Bronchial epithelial cell (primary cell): ENCODE measurements at places on chromosomes 5 and 9. TPM values are rescaled to one million over a fixed set of nuclear protein-coding genes. Genes with fewer than 3 reads are reported as not detected.

GRCh38 chr5:126471875-126472537 is 48.8 kb downstream of the GRAMD2B start:
- peak; percentile 81 for DNase-seq

DNA sequence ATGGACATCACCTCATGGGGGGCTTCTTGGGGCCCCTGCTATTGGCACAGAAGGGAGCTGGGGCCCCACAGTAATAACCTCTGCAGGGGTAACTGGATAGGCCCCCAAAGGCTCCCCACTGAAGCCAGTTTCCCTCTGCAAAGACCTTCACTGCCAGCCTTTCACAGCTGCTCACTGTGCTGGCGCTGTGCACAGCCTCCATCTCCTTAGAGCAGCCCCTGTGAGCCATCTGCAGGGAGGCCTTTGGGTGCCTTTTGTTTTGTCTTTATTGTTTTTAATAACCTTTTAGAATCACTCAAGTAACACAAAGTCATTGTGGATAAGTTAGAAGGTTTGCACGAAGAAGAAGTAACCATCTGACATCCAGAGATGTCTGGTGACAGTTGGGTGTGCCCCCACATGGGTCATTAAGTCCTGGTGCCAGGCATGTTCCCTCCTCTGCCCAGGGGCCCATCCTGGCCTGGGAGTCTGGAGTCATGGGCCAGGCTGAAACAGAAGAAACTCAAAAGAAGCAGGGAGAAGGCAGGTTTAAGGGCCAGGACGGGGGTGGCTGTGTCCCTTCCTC is 42.7 kb downstream of the NCS1 start:
- DNase-seq = no peak

- DNase-seq = peak; percentile 79
These were observed 88.7 kb upstream of the FAM169A start for GRCh38 chr5:74954919-74955318.

DNA sequence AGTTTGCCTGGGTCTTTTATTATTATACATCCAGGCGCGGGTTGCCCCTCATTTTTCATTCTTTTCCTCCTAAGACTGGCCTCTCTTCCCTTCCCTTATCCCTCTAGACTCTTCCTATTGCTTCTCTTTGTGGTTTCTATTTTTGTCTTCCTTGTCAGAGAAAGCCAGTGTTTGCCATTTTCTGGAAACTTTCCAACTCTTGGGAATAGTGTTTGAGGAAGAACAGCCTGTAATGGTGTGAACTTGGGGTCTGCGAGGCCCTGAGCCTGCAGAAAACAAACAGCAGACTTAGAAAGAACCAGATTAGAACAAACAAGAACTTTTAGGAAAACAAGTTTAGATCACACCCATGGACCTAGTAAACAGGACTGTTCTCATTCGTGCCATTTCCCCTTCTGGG is 15.5 kb downstream of the PRKACG start:
- DNase-seq = no peak

The FOXD4L3 gene
- total RNA-seq = not detected in 2 replicates

DNA sequence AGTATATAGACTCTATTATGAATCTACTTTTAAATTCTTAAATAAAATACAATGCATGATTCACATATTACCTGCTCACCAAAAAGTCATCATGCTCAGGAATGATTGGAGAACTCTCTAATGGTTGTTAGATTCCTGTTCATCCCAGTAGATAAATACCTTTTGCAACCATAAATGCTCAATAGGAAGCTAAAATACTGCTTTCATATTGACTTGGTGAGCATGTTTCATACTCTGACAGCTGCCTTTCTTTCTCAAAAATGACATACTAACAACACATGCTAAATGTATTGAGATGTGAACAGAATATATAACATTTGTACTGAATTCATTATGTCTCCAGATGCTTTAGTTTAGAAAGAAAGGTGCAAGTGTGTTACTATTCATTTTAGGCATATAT is 79.6 kb upstream of the SLCO6A1 start:
- DNase-seq = no peak

DNA sequence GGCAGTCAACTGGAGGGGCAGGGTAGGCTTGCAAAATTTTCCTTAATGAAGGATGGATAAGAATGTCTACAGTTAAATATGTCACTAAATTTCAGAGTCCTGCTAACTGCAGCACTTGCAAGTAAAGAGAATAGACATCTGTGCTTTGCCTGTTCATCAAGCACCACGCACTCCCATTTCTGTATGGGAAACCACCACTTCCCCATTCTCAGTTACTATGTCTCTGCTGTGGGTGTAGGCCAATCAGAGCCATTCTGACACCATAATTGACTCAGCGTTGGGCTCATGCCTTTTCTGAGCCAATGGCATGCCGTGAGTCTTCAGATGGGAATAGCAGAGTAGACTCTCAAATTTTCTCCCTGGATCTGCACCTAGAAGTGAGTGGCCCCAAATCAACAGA is 247.5 kb downstream of the GABRB2 start:
- DNase-seq = no peak

The PLPPR1 gene
- total RNA-seq = not detected in 2 replicates

DNA sequence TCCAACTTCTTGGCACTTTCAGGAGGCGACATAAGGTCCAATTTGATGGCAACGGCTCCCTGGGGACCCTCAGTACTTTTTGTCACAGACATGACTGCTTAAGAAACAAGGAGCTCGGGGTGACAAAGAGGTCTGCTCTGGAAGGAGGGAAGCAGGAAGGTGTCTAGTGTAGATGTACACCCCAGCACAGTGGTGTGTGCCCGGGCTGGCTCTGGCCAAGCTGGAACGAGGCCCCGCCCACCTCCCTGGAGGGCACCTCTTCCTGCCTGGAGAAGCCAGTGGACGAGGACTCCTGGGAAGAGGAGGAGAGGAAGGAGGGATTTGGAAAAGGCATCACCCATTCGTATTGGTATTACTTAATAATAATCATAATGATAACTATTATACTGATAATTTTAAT is at the start of gene SLC36A2:
TSS of gene SLC36A2 (minus strand) at position 191 of the 400 bp plus-strand sequence. CDS start at position 92, 99 bp downstream.
- no peak for DNase-seq

DNA sequence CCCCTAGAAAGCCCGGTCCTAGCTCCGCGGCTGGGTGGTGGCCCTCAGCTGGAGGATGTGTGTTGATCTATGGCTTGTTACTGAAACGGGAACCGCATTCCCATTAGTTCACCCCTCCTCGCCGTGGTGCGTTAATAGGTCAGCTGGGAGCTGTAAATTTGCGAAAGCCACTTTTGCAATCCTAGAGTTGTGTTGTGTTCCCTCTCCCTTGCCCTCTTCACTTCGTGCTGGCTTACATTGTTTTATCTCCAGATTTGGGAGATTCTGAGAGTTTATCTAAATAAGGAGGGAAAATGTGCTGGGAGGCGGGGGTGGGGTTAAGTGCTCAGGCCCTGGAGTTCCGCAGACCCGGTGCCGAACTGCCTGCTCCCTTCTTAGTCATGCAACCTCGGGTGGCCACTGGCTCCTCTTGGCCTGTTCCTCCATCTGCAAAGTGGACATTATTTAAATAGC is 62.8 kb downstream of the HMCN2 start:
- no peak for DNase-seq

The PFN3 gene
- not detected in 2 replicates for total RNA-seq

DNA sequence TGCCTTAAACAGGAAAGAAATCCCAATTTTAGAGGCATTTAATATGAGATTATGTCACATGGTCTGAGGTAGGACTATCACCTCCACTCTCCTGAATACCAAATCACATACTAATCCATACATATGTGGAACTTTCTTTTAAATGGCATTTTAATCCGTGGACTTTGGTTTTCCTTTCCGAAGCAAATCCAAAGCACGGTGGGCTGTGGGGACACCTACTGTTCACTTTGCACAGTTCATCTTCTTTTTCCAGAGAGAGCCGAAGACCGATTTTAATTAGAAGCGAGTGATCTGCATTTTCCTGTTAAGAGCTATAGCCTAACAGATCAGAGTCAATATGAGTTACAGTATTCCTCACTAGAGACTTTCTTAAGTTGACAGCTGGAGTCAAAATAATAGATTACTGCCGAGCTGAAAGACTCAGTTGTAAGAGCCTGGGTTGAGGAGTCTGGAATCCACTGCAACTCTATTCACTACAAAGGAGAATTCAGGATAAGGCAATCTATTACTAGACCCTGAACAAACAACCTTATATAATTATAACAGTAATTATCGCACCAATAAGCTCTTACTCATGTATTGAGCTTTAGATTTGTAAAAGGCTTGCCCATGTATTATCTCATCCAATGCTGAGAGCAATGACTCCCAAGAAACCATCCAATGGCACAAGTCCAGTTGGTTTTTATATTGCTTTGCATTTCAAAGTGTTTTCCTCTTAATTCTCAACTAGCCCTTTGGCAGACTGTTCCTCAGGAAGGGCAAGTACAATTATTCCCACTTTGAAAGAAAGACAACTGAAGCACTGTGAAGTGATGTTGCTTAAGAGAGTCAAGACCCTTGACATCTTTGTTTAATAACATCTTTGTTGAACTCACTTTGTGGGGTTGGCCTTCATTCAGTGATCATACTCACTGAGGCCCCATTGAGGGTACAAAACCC is 144.7 kb downstream of the TRPM6 start:
- peak; percentile 30 for DNase-seq

The FOXD1 gene
- total RNA-seq = 2.3 and 3.4 TPM in 2 replicates

GRCh38 chr9:109793921-109794320 is 13.9 kb downstream of the PALM2AKAP2 start:
- DNase-seq = no peak

The NME5 gene
- 0.53 and 0.64 TPM in 2 replicates for total RNA-seq

The ZNF484 gene
- total RNA-seq = 8.2 and 9.2 TPM in 2 replicates

DNA sequence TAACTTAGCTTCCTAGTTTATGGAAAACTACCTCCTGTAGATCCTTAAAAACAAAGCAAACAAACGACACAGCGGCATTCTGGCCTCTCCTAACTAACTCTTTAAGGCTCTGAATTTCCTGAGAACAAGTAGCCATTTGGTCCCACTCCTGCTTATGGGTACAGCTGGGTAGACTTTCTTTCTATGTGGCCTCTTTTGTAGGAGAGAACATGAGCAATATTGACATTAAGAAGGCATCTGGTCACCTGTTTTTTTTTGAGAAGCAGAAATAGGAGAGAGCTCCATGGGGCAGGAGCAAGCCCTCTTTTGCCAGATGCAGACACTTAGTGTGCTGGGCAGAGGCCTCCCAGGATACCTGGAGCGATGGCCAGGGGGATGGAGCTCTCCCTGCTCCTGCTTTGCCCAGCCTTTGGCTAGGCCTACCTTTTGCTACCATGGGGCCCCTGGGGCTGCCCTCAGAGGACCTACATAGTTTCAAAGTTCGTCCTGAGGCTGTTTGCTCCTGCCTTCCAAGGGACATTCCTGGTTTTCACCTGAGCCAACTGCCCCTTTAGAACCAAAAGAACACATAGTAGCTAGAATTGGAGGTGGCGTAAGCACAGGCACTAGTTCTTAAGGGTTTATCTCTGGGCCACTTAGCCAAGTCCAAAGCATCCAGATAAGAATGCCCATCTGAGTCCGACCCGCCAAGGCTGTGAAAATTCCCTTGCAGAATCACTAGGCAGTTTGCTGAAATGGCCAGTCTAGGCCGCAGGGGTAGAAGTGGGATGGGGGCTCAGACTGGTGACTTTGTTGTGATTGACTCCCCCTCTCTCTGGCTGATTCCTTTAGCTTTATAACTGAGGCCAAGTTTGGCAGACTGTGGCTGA is 2.4 kb upstream of the STC2 start:
- DNase-seq = no peak

The PPP2R2B gene
- total RNA-seq = under 0.01 TPM in 1 of 2 replicates, not detected in the other

The OSMR gene
- 36.9 and 40.7 TPM in 2 replicates for total RNA-seq

The PRSS3 gene
- 69.6 and 95.6 TPM in 2 replicates for total RNA-seq

DNA sequence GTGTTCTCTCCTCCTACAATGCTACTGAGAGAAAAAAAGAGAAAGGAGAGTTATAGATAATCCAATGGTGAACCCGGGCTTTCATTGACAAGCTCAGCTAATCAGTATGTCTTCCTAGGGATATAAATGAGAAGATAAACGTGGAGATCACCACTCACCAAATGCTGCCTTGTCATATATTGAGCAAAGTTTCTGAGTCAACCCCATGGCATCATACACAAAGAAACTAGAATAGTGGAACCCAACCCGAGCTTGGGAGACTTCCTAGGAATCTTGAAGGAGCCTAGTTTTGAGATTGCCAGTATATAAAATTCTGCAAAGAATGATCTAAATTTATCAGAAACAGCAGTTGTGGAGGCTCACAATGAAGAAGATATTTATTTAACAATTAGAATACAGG is 47.8 kb downstream of the PTPN3 start:
- peak; percentile 71 for DNase-seq

DNA sequence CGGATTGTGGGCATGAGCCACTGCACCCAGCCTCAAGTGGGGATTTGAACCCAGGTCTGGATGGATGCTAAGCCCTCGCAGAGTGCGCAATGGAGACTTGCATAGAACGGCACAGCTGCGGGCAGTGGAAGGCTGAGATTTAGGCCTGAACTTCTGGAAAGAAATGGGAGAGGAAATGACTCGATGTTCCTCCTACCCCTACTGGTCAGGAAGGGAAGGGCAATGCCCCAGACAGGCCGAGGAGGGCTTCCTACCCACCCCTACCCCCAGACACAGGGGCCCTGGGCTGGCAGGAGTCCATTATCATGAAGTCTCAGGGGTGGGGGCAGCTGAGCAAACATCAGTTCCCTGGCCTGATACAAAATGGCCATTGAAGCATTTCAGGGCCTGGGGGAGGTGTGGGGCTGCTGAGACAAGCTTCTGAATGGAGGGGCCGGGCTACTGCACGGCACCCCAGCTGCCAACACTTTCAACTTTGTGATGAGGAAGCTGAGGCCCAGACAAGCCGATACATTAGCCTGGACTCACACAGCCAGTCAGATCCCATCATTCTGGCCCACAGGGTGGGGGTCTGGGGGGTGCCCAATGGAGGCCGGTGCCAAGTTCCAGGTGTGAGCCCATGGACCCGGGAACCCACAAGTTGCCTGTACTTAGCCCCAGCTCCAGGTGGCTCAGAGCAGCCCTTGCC is 13.5 kb upstream of the WDR38 start:
- no peak for DNase-seq

GRCh38 chr9:98580956-98581355 is 127.8 kb downstream of the GABBR2 start:
- no peak for DNase-seq

- DNase-seq = no peak
These were observed 6.1 kb upstream of the BARX1 start for GRCh38 chr9:93960971-93961841.

The TMEM252 gene
- total RNA-seq = not detected in 2 replicates

- DNase-seq = peak; percentile 55
These were observed 186.4 kb downstream of the CAAP1 start for GRCh38 chr9:26706223-26706622.
